Uterine smooth muscle cell (primary cell): ENCODE measurements at places on chromosomes 3 and 15. TPM values are rescaled to one million over a fixed set of nuclear protein-coding genes. Genes with fewer than 3 reads are reported as not detected.

The BBS4 gene
- 21.4 and 23.8 TPM in 2 replicates for total RNA-seq

The GHRL gene
- 0.25 TPM in 1 of 2 replicates, not detected in the other for total RNA-seq

The SUCLG2 gene
- 79.8 and 87.6 TPM in 2 replicates for total RNA-seq

The SRPRB gene
- total RNA-seq, result 79.5 and 89.3 TPM in 2 replicates

The APOD gene
- total RNA-seq, result 0.11 and 0.37 TPM in 2 replicates

The ASB14 gene
- under 0.01 TPM in 1 of 2 replicates, not detected in the other for total RNA-seq

The CYP11A1 gene
- under 0.01 and 0.11 TPM in 2 replicates for total RNA-seq

The AHSG gene
- not detected in 2 replicates for total RNA-seq

The SENP8 gene
- 2.5 and 2.7 TPM in 2 replicates for total RNA-seq

The ZMYND10 gene
- 1.2 and 2.3 TPM in 2 replicates for total RNA-seq

The PP2D1 gene
- total RNA-seq, result not detected in 2 replicates
